ENCODE measurements at places on chromosomes 5 and 9.

DNA sequence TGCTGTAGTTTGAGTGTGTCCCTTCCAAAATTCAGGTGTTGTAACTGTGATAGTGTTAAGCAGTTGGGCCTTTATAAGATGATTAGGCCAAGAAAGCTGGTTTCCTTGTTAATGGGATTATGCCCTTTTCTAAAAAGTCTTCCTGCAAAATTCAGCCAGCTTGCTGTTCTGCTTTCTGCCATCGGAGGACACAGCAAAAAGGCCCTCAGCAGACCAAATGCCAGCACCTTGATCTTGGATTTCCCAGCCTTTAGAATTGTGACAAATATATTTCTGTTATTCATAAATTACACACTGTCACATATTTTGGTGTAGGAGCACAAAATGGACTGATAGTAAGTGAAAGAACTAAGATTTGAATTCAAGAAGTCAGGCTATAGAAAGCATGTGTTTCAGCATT lies 203.2 kb downstream of the IZUMO3 start:
- DNase-seq: no peak

DNA sequence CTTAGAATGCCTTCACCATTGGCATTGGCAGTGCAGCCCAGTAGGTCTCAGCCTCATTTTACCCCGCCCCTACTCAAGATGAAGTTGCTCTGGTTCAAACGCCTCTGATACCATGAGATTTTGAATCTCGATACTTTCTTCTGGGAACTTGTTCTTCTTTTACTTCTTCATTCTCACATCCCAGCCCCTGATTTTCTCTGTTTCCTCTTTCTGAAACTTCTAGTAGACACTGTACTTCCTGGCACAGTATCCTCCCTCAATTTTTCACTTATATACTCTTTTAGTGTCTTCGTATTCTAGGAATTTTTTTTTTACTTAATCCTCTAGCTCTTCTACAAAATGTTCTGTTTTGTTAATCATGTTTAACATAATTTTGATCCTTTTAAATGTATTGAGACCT lies 13.1 kb upstream of the ZNF79 start:
- no peak for DNase-seq

GRCh38 chr5:173625673-173626504 lies 9.4 kb upstream of the BOD1 start:
- DNase-seq: no peak

- no peak for DNase-seq
These were observed 81.4 kb downstream of the CD180 start for GRCh38 chr5:67115246-67115645.

- DNase-seq: no peak
These were observed 16.8 kb downstream of the MGAT1 start for GRCh38 chr5:180785794-180786221.

- DNase-seq: no peak
These were observed 34.1 kb upstream of the GDNF start for GRCh38 chr5:37873988-37874387.

- no peak for DNase-seq
These were observed 306.9 kb upstream of the C9orf72 start for GRCh38 chr9:27880156-27880555.

DNA sequence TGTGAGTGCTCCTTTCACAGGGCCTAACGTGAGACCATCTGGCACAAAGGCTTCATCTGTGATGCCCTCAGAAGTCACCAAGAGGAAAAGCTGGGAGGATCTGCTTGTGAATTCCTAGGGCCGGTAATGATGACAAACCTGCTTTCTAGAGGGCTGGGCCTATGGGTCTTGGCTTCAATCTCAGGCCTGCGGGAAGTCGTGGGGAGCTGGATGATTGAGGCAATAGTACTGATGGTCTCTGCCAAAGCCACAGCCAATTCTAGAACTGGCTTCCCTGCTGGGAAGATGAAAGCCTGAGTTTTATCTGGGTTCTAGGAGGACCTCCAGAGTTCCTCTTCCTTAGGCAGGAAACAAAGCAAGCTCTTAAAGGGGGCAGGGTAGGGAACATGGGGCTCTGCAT lies 102.7 kb downstream of the TMEM215 start:
- DNase-seq: no peak

GRCh38 chr9:15851766-15852165 lies 298.9 kb downstream of the CCDC171 start:
- DNase-seq: no peak

DNA sequence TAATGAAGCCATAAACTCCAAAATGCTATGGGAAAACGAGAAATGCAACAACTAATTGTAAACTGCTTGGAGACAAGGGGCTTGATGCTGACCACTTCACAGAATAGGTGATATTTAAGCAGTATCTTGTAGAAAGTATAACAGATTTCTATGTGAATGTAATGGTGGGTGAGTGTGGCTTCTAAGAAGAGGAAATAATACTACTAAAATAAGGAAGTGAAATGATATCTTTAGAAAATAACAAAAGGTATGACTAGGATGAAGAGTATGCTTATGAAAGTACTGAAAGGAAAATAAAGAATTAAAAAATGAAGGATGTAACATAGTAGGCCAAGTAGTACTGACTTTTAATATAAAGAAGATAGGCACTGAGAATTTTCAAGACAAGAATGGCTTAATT lies 94.2 kb downstream of the AGTPBP1 start:
- DNase-seq: no peak
